ENCODE measurements at places on chromosomes 2 and 18. TPM values are rescaled to one million over a fixed set of nuclear protein-coding genes. Genes with fewer than 3 reads are reported as not detected.

UGT1A5 gene
- not detected for total RNA-seq

AFF3 gene
- 77.2 TPM for total RNA-seq

DNA sequence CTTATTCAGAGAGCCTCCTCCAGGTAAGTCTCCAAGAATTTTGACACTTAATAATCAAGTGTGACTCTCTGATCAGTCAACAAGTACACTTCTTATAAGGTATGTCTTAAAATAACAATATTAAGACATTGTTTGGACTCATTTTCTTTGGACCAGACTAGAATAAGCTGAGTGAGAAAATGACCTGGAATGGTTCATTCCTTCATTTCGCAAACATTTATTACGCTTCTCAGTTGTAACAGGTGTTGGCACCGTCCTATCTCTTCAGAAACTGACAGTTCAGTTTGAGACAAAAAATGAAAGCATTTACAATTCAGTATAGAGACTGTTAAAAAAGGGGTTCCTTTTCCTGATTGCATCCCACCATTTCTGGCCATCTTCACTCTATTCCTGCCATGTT, 46.6 kb downstream of the TSPYL6 start:
- DNase-seq = no peak

DNA sequence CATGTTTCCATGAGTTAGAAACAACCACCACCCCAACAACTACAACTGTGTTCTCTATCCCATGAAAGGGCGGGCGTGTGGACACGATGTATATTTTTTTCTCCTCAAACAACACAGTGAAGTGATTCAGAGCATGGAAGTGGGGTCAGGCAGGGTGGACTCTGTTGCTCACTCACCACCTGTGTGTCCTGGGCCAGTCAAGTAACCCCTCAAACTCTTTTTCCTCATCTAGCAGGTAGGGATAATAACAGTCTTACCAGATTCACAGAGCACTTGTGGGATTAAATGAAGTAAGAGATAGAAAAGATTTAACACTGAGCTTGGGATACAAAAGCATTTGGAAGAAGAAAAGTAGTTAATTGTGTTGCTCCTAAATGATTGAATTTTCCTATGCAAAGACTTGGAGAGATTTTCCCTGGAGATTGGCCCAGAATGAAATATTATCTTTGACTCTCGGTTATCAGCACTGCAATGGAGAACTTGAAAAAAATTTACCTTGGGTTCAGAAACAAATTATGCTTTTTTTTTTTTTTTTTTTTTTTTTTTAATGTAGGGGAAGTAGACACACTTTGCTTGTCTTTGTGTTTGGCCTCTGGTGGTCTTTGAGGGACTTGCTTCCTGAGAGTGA, 161.9 kb upstream of the EPAS1 start:
- no peak for DNase-seq

GRCh38 chr18:38170845-38171244, 605.2 kb upstream of the CELF4 start:
- no peak for DNase-seq

UGT1A7 gene
- not detected for total RNA-seq
